ENCODE measurements at places on chromosomes 2 and 18. TPM values are rescaled to one million over a fixed set of nuclear protein-coding genes. Genes with fewer than 3 reads are reported as not detected.
A peak's percentile ranks its signal among the peaks of the same experiment; 100 is the strongest.

The GPR39 gene
- not detected for polyA plus RNA-seq

DNA sequence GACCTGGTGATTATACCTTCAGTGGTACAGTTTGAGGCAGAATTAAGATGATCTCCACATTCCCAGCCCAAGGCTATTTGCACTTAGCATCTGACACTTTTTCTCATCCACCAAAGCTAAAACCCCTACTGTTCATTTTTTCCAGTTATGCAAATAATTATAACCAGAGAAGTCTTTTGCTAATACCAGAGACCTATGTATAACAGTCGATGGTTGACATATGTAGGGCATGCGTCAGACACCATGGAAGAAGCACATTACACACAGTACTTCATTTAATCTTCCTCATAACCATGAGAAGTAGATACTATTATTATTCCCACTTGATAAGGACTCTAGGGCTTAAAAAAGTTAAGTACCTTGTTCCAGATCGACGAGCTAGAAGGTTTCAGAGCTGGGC lies 36.5 kb downstream of the AP1S3 start:
- H3K4me1 ChIP-seq, result no peaks in the 10 kb centered on the region
- DNase-seq, result no peak
- no peak overlapping the region for H3K4me3 ChIP-seq
- no peak overlapping the region for H3K27ac ChIP-seq

DNA sequence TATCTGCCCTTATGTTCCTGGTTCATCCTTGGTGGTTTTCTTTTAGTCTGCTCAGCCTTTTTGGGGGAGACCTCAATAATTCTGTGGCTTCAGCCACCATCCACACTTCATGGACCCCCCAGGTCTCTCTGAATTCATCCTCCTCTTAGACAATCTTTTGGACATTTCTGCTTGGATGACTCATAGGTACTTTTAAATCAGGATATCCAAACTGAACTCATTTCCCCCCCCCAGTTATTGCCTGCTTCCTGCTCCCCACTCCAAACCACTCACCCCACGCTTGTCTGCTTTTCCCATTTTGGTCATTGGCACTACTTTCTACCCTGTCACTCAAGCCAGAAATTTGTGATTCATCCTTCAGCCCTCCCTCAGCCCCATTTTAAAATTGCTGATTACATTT lies 78.5 kb downstream of the TANC1 start:
- H3K27me3 ChIP-seq, result no peaks in the 10 kb centered on the region
- peaks cover 6% of the 10 kb centered on the region for H3K4me1 ChIP-seq
- H3K4me3 ChIP-seq, result no peak overlapping the region
- H3K27ac ChIP-seq, result peak overlapping the region; percentile 57
- H3K36me3 ChIP-seq, result no peaks in the 10 kb centered on the region
- DNase-seq, result no peak

DNA sequence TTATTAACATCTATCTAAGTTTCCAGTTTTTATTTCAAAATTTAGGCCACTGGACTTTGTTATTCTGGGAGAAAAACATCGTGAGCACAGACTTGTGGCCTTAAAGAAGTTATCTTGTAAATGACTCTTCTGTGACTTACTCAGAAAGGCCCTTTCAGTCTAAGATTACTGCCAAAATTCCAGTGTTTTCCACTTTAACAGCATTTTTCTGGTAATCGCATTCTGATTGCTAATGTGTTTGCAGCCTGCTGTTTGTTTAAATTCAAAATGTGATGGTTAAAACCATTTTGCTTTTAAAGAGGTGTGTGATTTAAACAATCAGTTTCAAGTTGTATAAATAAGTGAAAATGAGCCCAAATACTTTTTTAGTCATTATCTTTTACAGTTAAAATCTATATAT lies 136.7 kb upstream of the DAPL1 start:
- H3K36me3 ChIP-seq, result peaks cover 37% of the 10 kb centered on the region
- no peaks in the 10 kb centered on the region for H3K4me1 ChIP-seq
- DNase-seq, result no peak
- H3K4me3 ChIP-seq, result no peak overlapping the region

GRCh38 chr18:46366751-46367376 lies 262.7 kb downstream of the HAUS1 start:
- no peak overlapping the region for H3K4me3 ChIP-seq
- no peak overlapping the region for H3K27ac ChIP-seq
- no peaks in the 10 kb centered on the region for H3K36me3 ChIP-seq
- no peaks in the 10 kb centered on the region for H3K27me3 ChIP-seq
- DNase-seq, result no peak
- no peaks in the 10 kb centered on the region for H3K4me1 ChIP-seq

DNA sequence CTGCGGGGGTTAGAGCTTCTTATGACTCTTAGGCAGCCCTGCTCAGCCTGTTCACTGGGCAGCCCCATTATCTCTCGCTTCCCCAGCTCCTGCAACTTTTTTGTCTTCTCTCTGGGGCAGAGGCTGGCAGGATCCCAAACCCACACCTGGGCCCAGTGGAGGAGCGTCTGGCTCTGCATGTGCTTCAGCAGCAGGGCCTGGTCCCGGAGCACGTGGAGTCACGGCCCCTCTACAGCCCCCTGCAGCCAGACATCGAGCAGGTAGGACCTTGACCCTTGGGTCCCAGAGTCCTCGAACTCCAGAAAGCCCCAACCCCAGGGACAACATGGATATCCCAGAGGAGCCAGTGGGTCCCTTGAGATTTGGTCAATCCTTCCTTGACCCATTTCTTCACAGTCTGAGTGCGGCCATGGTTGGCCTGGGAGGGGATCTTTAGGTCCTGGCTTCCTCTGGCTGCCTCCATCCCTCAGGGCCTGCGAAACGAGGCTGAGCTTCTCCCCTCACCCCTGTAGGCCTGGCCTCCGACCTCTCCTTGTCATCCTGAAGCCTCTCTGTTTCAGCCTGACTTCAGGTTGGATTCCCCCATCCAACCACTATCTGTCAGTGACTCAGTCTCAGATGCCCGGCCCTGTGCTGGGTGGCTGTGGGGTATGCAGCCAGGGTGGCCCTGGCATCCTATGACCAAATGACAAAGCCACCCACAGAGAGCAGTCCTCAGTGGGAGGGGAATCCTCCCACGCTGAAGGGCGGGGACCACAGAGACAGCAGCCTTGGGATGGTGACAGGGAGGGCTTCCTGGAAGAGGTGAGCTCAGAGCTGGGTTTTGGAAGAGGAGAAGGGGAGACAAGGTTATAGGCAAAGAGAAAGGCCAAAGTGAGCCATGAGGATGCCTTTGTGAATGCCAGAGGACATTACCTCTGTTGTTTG lies 214.2 kb downstream of the DYSF start:
- no peaks in the 10 kb centered on the region for H3K4me1 ChIP-seq
- no peaks in the 10 kb centered on the region for H3K27me3 ChIP-seq
- H3K4me3 ChIP-seq, result no peak overlapping the region
- no peak overlapping the region for H3K27ac ChIP-seq
- no peak for DNase-seq
- peaks cover 62% of the 10 kb centered on the region for H3K36me3 ChIP-seq

The PKP4 gene
- polyA plus RNA-seq, result 17.9 TPM

- H3K27ac ChIP-seq, result no peak overlapping the region
- DNase-seq, result no peak
Measured at GRCh38 chr2:239278941-239279365, 121.9 kb downstream of the HDAC4 start.

DNA sequence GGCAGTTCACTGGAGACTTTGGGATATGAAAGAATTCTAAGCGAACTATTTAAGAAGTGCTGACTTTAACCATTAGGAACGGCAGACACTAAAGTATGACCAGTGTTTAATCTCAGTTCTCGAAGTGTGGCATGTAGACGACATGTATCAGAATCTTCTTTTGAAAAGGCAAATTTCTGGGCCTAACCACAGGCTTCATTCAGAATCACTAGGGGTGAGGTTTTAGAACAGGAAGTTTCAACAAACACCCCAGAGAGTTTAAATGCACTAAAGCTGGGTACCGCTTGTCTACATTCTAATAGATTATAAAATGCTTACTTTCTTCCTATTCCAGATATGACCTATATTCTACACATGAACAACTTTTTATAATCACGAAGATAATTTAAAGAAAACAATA lies 180.3 kb downstream of the ANKRD44 start:
- no peaks in the 10 kb centered on the region for H3K27me3 ChIP-seq
- H3K36me3 ChIP-seq, result peaks cover 3% of the 10 kb centered on the region
- DNase-seq, result no peak
- no peak overlapping the region for H3K4me3 ChIP-seq
- peak overlapping the region; percentile 6 for H3K27ac ChIP-seq
- H3K4me1 ChIP-seq, result peaks cover 7% of the 10 kb centered on the region

The LYPD6B gene
- polyA plus RNA-seq, result not detected

GRCh38 chr2:98734823-98735260 lies 3.9 kb upstream of the MGAT4A start:
- no peak overlapping the region for H3K4me3 ChIP-seq
- no peak for DNase-seq
- no peaks in the 10 kb centered on the region for H3K27me3 ChIP-seq
- H3K36me3 ChIP-seq, result no peaks in the 10 kb centered on the region
- H3K4me1 ChIP-seq, result peaks cover 18% of the 10 kb centered on the region

The REG1B gene
- 0.23 TPM for polyA plus RNA-seq

The REG3G gene
- not detected for polyA plus RNA-seq

The TRIB2 gene
- 57.2 TPM for polyA plus RNA-seq

The CYP27A1 gene
- polyA plus RNA-seq, result 8.9 TPM

DNA sequence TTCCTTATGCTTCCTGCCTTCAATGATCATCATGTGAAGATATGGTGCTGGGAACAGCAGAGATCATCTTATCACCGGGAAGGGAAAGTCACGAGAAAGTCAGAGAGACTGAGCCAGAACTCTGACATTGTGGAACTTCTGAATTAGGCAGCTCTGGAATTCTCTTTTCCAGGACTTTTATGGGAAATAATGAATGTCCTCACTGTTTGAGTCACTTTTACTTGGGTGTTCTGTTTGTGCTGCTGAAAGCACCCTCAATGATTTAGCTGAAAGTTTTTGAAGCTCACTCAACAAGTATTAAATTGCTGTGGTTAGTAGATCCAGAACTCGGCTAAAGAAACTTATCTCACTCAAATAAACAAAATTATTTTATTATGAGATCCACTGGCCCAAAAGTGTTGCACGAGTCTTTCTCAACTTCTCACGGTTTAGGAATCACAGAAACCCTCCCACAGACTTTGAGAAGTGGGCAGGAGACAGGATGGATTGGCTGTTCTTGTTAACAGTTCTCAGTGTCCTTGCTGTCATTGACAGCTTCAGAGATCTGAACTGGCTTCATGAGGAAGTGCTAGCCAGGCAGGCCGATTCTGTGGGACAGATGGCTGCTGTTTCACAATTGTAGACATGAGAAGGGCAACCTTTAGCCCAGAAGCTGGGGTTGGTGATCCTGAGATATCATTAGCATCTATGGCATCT lies 26.4 kb upstream of the ATRAID start:
- no peak for DNase-seq
- H3K36me3 ChIP-seq, result no peaks in the 10 kb centered on the region
- peaks cover 3% of the 10 kb centered on the region for H3K4me1 ChIP-seq
- no peaks in the 10 kb centered on the region for H3K27me3 ChIP-seq
- no peak overlapping the region for H3K4me3 ChIP-seq
- peak overlapping the region; percentile 55 for H3K27ac ChIP-seq

All from heart right ventricle (tissue), 16 donors.